Aorta (tissue), 5 donors: ENCODE measurements at places on chromosomes 1 and 21. TPM values are rescaled to one million over a fixed set of nuclear protein-coding genes. Genes with fewer than 3 reads are reported as not detected.

DNASE2B gene
- not detected for total RNA-seq

SLC16A4 gene
- 23.2 TPM for total RNA-seq

SPRR4 gene
- not detected for total RNA-seq

SH2D1B gene
- 0.63 TPM for total RNA-seq

LIN28A gene
- not detected for total RNA-seq

SUSD4 gene
- total RNA-seq, result 0.81 TPM

OPRD1 gene
- total RNA-seq, result not detected

GPR37L1 gene
- total RNA-seq, result not detected

AIRE gene
- total RNA-seq, result 0.19 TPM

ETNK2 gene
- 15.8 TPM for total RNA-seq

BRDT gene
- not detected for total RNA-seq

- H3K27ac ChIP-seq, result no peak overlapping the region
- H3K27me3 ChIP-seq, result no peaks in the 10 kb centered on the region
- H3K36me3 ChIP-seq, result no peaks in the 10 kb centered on the region
- H3K4me1 ChIP-seq, result peaks cover 10% of the 10 kb centered on the region
- DNase-seq, result no peak
Measured at GRCh38 chr1:213154056-213154685, 103.1 kb downstream of the RPS6KC1 start.

GRCh38 chr1:98651116-98651632 is 10.3 kb upstream of the SNX7 start:
- DNase-seq, result no peak
- H3K27me3 ChIP-seq, result no peaks in the 10 kb centered on the region
- H3K4me3 ChIP-seq, result no peak overlapping the region
- no peak overlapping the region for H3K27ac ChIP-seq
- H3K4me1 ChIP-seq, result no peaks in the 10 kb centered on the region

DNA sequence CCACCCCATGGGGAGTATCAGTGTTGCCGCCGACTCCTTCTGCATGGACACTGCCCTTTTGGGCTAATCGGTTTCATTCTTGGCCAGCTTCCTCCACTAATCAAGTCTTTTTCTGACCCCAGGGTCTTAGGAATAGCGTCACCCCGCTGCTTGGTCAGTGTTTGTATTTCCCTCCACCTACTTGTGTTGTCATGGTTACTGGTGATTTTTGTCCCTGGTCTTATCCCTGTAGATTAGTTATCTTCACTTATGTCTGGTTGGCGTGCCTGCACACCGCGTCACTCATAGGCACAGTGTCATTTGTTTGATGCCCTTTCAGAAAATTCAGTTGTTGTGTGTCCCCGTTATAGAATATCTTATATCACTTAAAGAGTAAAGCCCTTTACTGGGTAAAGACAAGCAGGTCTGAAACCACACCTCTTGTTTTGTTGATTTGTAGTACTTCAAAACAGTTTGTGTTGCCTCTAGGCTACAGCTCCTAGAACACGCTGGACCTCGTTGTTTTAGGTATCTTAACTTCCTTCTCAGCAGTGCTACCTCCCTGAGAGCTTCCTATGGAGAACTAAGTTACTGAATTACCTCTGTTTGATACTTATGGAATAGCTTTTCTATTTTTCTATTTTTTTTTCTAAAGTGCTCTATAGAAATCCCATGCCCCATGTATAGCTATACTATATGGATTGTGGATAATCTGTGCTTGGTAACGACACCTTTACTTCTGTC is 868 bp downstream of the PPP1R12B start:
- H3K27ac ChIP-seq, result no peak overlapping the region
- peak overlapping the region; percentile 80 for H3K4me3 ChIP-seq
- H3K4me1 ChIP-seq, result peaks cover 7% of the 10 kb centered on the region
- DNase-seq, result no peak
- no peaks in the 10 kb centered on the region for H3K27me3 ChIP-seq

GRCh38 chr1:153363641-153364040 is 6.0 kb downstream of the S100A9 start:
- no peaks in the 10 kb centered on the region for H3K36me3 ChIP-seq
- H3K4me1 ChIP-seq, result no peaks in the 10 kb centered on the region
- H3K4me3 ChIP-seq, result no peak overlapping the region
- no peak overlapping the region for H3K27ac ChIP-seq

- no peak overlapping the region for H3K4me3 ChIP-seq
- H3K27me3 ChIP-seq, result no peaks in the 10 kb centered on the region
- no peak overlapping the region for H3K27ac ChIP-seq
- no peak for DNase-seq
- no peaks in the 10 kb centered on the region for H3K36me3 ChIP-seq
Measured at GRCh38 chr1:41639332-41639936, 155.0 kb upstream of the EDN2 start.

DNA sequence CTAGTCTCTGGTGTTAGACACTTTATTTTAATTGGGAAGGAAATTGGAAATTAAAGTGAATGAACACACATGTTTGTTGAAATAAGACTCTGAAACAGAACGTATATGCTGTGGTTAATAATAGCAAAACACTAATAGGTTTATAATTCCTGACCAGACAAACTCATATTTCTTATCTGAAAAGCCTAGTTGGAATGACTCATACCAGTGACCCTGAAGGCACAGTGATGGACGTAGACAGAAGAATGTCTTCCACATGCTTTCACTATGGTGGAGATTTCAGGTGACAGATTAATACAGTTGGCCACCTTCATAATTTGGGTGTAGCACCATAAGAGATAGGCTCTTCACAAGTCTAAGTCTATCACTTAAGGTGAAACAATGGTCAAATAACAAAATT is 83.0 kb upstream of the COL11A1 start:
- no peak for DNase-seq
- no peaks in the 10 kb centered on the region for H3K27me3 ChIP-seq
- H3K4me3 ChIP-seq, result no peak overlapping the region
- no peaks in the 10 kb centered on the region for H3K36me3 ChIP-seq
- no peak overlapping the region for H3K27ac ChIP-seq

GRCh38 chr21:36773117-36773516 is 74.2 kb downstream of the SIM2 start:
- no peak overlapping the region for H3K27ac ChIP-seq
- no peaks in the 10 kb centered on the region for H3K36me3 ChIP-seq
- peak; percentile 85 for DNase-seq
- no peaks in the 10 kb centered on the region for H3K27me3 ChIP-seq

GRCh38 chr1:185014941-185015340 is 30.4 kb upstream of the RNF2 start:
- H3K4me3 ChIP-seq, result no peak overlapping the region
- no peak for DNase-seq
- H3K4me1 ChIP-seq, result no peaks in the 10 kb centered on the region
- no peaks in the 10 kb centered on the region for H3K36me3 ChIP-seq

DNA sequence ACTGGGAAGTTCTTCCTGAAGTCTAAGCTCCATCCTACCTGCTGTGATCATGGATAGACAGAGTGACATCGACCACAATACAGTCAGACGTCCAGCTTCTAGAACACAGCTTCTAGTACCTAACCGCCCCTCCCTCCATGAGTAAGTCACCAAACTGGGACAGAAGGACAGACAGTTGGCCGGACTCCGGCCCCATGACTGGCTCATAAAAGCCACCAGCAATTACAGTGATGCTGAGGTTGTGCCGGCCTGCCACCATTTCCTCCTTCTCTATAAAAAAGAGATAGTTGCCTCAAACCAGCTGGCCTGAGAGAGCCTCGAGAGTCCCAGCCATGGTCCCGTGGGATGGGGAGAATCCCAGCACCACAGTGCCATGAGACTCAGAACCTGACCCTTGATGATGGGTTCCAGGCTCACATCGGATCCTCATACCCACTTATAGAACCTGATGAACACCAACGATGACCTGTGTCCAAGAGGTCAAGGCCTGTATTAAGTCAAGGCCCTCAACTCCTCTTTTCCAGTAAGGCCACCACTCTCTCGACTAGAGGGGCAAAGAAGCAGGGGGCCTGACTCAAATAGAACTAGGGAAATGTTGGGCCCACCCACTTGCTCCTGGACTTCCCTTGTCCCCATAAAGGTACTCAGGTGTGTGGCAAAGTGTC is 3.4 kb downstream of the MEF2D start:
- no peaks in the 10 kb centered on the region for H3K27me3 ChIP-seq
- peaks cover 5% of the 10 kb centered on the region for H3K4me1 ChIP-seq
- peak overlapping the region; percentile 39 for H3K27ac ChIP-seq
- no peaks in the 10 kb centered on the region for H3K36me3 ChIP-seq
- no peak overlapping the region for H3K4me3 ChIP-seq

- H3K36me3 ChIP-seq, result no peaks in the 10 kb centered on the region
- H3K4me1 ChIP-seq, result peaks cover 2% of the 10 kb centered on the region
- H3K4me3 ChIP-seq, result no peak overlapping the region
- no peak overlapping the region for H3K27ac ChIP-seq
Measured at GRCh38 chr1:51768971-51769588, 109.4 kb downstream of the NRDC start.

GRCh38 chr1:218568962-218569550 is 223.9 kb downstream of the TGFB2 start:
- no peak overlapping the region for H3K27ac ChIP-seq
- no peaks in the 10 kb centered on the region for H3K27me3 ChIP-seq
- no peak overlapping the region for H3K4me3 ChIP-seq
- H3K36me3 ChIP-seq, result no peaks in the 10 kb centered on the region
- DNase-seq, result no peak

DNA sequence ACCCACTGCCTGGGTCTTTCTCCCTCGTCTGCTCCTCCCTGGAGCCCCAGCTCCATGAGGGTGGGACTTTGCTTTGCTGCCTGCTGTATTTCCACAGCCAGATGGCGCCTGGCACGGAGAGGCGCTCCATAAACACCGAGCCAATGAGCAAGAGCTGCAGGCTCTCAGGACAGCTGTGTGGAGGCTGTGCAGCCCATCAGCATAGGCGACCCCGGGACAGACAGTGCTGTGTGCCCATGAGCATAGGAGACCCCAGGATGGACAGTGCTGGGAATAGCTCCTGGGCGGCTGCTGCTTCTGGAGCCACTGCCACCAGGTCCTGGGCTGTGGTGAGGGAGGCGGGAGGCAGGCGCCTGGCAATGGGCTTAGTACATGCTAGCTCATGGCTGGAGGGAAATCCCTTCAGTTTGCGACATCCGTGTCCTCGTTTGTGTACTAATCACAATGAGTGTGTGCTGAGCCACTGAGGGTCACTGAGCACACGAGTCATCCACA is 29.2 kb downstream of the CEP104 start:
- H3K27ac ChIP-seq, result no peak overlapping the region
- no peak overlapping the region for H3K4me3 ChIP-seq
- H3K4me1 ChIP-seq, result no peaks in the 10 kb centered on the region
- no peaks in the 10 kb centered on the region for H3K27me3 ChIP-seq
- no peak for DNase-seq

DNA sequence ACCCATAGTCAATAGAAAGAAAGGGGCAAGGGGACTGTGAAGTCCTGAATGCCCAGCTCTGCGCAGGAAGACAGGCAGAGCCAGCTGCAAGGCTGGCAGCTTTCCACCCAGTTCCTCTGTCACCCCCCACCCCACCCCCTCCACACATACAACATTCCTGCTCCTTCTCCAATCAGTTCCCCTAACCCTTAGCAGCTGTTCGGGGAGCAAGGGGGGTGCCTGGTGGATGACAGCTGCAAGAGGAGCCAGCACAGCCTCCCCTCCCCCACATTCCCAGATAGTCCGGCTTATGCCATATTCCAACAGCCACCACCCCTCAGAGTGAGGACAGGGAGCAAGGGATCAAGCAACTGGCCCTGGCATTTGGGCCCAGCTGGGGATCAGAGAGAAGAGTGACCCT is 9.7 kb downstream of the ARHGEF2 start:
- H3K27me3 ChIP-seq, result no peaks in the 10 kb centered on the region
- DNase-seq, result no peak
- no peaks in the 10 kb centered on the region for H3K4me1 ChIP-seq
- H3K4me3 ChIP-seq, result no peak overlapping the region

GRCh38 chr1:43321331-43321891 is 16.2 kb upstream of the MPL start:
- DNase-seq, result peak; percentile 37
- H3K27ac ChIP-seq, result no peak overlapping the region
- no peaks in the 10 kb centered on the region for H3K27me3 ChIP-seq
- H3K36me3 ChIP-seq, result no peaks in the 10 kb centered on the region

DNA sequence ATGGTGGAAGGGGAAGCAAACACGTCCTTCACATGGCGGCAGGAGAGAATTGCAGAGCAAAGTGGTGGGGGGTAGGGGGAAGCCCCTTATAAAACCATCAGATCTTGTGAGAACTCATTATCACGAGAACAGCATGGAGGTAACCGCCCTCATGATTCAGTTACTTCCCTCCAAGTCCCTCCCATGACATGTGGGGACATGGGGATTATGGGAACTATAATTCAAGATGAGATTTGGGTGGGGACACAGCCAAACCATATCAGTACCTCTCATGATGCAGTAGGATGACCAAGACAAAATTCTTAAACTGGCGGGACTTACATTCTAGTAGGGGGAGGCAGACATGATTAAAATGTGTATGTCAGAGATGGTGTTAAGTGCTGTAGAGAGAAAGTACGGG is 38.8 kb downstream of the WNT4 start:
- peaks cover 2% of the 10 kb centered on the region for H3K4me1 ChIP-seq
- H3K27ac ChIP-seq, result no peak overlapping the region
- H3K4me3 ChIP-seq, result no peak overlapping the region
- H3K36me3 ChIP-seq, result no peaks in the 10 kb centered on the region
- no peaks in the 10 kb centered on the region for H3K27me3 ChIP-seq
- DNase-seq, result no peak

DNA sequence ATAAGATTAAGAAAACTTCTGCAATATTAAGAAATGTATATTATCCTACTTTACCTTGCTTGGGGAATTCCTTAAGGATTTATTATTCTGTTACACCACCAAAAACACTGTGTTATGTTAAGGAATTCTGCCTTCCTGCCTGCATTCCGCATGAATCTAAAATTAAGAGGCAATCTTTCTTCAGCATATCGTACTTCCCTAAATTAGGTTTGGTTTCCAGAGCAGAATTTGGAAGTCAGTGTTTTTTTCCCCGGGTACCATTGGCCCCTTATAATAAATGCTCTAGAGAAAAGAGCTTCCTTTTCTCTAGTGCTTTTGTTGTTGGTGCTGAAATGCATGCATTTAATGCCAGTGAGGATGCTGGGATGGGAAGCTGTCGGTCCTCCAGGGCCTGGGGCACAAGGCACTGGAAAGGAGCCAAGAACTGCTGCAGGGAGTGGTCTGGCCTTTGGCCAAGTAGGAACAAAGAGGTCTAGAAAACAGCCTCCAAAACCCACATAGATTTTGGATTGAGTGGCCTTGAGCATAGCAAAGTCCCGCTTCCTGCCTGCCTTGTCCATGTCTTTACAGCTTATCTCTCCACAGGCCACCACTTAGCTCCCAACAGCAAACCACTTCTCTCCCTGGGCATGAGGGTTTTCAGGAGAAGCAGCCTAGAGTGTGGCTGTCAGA is 69.9 kb downstream of the RRAGC start:
- H3K36me3 ChIP-seq, result no peaks in the 10 kb centered on the region
- H3K4me3 ChIP-seq, result no peak overlapping the region
- peaks cover 3% of the 10 kb centered on the region for H3K27me3 ChIP-seq
- no peak for DNase-seq
- H3K27ac ChIP-seq, result no peak overlapping the region
- no peaks in the 10 kb centered on the region for H3K4me1 ChIP-seq

- no peaks in the 10 kb centered on the region for H3K4me1 ChIP-seq
- no peak within 1 kb of the TSS for H3K27ac ChIP-seq
- H3K36me3 ChIP-seq, result no peaks in the 10 kb centered on the region
- DNase-seq, result no peak
Measured at GRCh38 chr1:6419804-6420453, at the start of gene HES2. Gene HES2, minus strand, starts transcription at chr1:6419919. Its CDS starts 99 bp downstream, at chr1:6419820.

- H3K27ac ChIP-seq, result no peak overlapping the region
- DNase-seq, result no peak
- no peaks in the 10 kb centered on the region for H3K27me3 ChIP-seq
- H3K36me3 ChIP-seq, result no peaks in the 10 kb centered on the region
- no peak overlapping the region for H3K4me3 ChIP-seq
Measured at GRCh38 chr1:54360165-54361005, 45.8 kb downstream of the SSBP3 start.
